ENCODE measurements at places on chromosomes 6 and 20.

- DNase-seq: no peak
These were observed 43.9 kb upstream of the QKI start for GRCh38 chr6:163370464-163371117.

- DNase-seq: no peak
These were observed 531.9 kb downstream of the QKI start for GRCh38 chr6:163946437-163946836.

DNA sequence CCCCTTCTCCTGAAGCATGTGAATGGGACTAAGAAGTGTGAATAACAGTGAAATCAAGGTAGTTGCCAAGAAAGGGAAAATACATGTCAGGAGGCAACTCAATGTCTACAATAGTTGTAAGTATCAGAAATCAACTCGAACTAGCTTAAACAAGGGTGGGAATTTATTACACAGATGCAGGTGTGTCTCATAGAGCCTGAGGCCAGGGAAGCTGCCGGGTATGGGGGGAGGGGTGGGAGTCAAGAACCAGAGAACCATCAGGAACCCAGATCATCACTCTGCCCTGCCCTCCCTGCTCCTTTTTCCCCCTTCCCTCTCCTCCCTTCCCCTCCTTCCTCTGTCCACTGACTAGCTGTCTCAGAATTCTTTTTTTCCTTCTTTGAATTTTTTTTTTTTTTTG lies 34.9 kb upstream of the BMP6 start:
- no peak for DNase-seq

DNA sequence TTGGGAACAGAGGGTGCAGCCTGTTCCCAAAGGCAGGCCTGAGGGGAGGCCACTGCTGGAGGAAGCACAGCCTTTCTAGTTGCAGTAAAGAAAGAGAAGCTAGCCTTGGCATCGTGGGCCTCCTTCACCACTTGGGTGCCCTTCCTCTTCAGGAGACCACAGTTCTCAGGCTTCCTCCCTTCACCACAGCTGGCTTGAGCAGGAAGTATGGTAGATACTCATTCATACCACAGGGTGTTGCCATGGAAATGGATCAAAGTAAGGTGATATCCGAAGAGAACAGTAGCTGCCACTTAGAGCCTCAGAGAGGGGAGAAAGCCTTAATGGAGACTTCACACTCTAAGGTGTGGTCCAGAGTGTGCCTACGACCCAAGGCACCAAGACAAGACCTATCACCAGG lies 120.4 kb upstream of the RIPOR2 start:
- DNase-seq: peak; percentile 85

DNA sequence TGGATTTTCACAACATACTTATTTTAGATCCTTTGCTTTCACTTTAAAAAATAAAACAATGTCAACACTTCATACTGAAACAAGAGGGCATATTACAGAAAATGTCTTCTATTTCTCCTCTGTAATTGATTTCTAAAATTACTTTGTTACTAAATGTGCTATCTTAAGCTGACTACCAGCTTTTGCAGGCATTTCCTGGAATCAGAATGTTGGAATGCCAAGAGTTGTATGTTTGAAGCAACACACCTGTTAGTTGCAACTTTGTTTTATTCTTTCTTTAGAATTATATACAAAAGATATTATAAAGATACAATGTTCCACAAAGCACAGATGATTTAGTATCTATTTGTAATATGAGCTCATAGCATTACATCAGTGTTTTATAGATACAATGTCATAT lies 62.5 kb upstream of the TMEM170B start:
- no peak for DNase-seq

- peak; percentile 65 for DNase-seq
These were observed 207.1 kb downstream of the ARID1B start for GRCh38 chr6:156984178-156984738.

- no peak for DNase-seq
These were observed 14.7 kb downstream of the GINM1 start for GRCh38 chr6:149580880-149581279.

DNA sequence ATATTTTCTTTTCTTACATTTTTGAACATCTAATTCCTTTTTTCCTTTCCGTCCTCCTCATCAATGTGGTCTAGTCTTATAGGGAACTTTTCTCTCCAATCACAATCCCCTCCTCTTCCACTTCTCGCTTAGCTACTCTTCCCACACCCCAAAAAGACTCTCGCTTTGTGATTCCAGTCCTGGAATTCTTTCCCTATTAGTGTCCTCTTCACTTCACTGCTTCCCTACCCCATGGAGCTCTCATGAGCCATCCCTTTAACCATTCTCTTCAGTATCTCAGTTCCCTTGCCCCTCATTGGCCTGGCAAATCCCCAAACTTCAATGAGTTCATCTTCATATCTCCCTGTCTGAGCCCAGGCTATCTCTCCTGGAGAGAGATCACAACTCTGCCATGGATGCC lies 55.3 kb upstream of the CEP85L start:
- no peak for DNase-seq

DNA sequence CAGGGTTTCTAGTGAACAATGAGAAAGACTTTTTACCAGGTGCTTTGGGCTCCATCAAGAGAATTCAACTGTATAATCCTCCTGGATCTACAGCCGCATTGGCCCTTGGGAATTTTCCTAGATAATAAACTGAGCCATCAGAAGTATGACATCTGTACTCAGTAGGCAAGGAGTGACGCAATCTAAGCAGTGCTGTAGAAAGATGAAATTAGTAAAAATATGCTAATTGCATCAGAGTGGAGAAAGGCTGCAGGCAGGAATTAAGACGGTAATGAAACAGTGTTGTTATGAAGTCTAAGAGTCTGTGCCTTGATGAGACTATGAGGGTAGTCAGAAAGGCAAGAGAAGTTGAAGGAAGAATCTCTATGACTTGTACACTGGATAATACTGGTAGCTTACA lies 507.9 kb upstream of the SOX4 start:
- DNase-seq: no peak

DNA sequence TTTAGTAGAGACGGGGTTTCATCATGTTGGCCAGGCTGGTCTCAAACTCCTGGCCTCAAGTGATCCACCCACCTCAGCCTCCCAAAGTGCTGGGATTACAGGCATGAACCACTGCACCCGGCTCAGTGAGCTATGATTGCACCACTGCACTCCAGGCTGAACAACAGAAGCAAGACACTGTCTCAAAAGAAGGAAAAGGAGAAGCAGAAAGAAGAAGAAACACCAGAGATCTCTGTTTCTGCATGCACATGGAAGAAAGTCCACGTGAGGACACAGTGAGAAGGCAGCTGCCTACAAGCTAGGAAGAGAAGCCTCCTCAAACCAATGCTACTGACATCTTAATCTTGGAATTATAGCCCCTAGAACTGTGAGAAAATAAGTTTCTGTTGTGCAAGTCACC lies 16.0 kb downstream of the ECT2L start:
- no peak for DNase-seq

DNA sequence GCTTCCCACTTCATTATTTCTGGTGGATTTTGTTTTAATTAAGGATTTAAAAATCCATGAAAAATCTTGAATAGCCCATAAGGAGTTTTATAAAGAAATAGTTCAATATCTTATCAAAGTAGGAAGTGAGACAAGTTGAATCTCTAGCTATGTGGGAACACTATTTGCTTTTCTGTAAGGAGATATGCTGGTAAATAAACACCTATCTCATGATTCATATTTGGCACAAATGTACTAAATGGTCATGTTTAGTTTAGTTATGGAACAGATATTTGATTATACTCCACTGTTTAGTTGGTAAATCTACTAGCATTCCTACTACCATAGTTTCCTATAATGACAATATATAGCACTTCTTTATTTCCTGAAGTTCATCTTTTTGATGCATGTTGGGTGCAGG lies 239.9 kb upstream of the CEP162 start:
- DNase-seq: no peak

- DNase-seq: no peak
These were observed 72.2 kb downstream of the PLCB4 start for GRCh38 chr20:9141070-9141469.

DNA sequence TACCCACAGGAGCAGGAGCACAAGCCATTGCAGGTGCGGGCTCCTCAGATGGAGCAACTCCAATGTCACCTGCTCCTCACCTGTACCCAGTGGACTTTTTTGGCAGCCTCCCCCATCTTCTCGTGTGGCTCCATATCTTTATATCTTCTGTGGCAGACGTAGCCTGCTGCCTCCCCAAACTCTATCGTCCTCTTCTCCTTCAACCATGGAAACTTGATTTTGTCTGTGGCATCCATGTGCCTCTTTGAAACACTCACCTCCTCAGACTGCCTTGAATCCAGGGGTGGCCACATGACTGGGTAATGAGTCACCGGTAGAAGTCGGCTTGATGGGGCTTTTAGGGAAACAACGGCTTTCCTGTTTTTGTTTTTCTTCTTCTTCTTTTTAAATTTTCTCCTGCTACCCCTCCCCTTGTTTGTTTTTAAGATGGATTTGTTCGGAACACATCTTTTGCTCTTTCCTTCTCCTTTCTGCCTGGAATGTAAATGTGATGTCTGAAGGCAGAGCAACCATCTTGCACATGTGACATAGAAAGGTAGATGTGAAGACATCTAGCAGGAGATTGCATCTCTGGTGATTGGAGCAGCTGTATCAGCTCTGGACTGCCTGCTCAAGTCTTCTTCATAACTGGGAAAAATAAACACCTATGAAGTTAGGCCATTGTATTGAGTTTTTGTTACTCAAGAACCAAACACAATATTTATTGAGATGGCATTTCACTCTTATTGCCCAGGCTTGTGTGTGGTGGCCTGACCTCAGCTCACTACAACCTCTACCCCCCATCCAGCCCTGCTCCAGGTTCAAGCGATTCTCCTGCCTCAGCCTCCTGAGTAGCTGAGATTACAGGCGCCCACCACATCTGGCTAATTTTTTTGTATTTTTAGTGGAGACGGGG lies 69.9 kb upstream of the DDR1 start:
- DNase-seq: peak; percentile 55

DNA sequence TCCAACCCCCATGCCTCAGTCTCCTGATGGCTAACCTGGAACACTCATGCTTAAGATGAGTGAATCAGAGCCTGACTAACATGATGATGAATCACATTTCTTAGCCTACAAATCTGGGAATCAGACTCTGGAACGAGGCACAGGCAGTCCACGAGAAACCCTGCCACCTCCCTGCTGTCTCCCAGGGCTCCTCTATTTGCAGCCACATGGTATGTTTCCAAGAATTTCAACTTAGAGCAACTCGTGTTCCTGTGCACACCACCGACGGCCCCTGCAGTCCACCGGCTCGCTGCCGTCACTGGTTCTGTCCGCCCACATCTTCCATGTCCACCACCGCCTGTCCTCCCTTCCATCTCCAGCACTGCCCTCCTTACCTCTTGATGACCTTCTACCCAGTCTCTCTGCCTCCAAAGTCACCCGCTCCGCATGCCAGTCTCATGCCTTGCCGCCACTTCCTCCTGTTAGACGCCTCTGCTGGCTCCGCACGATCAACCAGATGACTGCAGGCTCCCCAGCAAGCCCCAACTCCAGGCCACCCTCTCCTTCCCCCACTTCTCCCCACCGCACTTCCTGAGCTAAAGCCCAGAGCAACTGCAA lies 87.6 kb downstream of the AGPAT4 start:
- DNase-seq: no peak

DNA sequence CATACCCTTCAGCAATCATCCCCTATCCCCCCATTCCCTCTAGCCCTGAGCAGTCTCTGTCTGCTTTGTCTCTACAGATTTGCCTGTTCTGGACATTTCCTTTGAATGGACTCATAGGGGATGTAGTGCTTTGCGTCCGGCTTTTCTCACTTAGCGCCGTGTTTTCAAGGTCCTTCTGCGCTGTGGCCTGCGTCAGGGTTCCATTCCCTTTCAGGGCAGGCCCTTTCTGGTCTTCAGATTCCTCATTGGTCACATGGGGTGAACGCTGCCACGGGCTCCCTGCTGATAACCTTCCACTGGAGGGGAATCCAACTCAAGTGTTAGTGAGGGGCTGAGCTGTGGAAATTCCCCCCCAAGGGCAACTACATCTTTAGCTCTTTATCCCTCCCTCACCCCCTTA lies 36.4 kb upstream of the APCDD1L start:
- no peak for DNase-seq

DNA sequence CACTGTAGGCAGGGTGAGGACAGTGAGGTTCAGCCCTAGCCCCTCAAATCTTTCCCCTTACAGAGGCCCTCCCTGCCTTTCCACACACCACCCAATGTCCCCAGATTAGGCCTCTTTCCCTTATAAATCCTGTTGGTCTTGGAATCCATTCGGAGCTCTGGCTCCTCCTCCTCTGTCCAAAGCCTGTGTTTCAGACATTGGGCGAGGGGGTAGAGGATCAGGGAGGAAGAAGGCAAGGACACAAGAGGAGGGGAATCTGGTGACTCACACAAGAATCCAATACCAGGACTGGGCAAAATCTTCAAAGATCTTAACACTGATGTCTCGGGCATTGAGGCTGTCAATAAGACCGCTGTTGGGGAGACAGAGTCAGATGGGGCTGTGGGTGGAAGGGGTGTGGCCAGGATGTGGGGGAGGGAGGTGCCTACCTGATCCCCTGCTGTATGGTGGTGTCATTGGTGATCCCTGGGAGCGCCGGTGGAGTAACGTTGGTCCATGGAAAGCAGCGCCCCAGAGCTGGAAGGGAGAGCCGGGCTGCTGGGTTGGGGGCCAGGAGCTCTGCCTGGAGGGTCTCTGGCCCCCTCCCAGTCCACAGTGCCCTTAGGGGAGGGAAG lies 7.6 kb downstream of the SLC44A4 start:
- DNase-seq: no peak

DNA sequence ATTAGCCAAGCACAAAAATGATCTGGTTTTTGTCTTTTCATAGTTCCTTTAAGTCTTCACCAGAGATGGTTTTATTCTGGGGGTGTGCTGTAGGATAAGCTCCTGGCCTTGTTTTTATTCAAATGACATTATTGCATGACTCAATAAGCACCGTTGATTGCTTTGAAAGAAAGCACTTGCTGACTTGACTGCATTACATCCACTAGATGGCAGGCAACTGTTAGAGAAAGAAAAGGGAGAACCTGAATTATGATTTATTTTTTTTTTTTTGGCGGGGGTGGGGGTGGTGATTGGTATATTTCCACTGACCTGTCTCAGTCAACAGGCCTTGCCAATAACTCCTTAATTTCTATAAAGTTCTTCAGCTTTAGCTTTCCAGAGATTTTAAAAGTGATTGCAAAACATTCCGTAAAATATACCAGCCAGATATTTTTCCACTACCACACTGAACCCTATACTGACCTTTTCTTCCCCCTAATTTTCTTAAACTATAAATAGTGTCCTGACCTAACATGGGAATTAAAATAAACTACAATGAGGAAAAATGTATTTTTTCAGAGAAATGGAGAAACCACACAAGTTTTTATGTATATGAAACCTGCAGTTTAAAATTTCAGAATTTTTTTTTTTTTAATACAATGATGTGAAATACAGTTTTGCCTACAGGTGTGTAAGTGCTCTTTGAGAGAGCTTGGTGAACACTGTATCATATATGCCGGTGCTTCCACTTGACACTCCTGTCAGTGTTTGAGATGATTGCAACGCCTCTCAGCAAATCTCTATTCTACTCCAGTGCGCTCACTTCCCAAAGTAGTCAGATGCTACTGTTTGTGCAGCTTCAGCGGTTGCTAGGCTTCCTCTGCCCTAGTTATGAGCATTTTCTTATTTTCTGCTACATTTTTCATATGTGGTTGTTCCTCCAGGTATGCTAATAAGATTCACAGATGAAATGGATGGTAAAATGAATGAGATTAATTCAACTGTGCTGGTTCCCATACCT lies 274.3 kb downstream of the CD109 start:
- peak; percentile 27 for DNase-seq

GRCh38 chr20:23841693-23842092 lies 15.2 kb upstream of the CST2 start:
- no peak for DNase-seq

- DNase-seq: peak; percentile 32
These were observed 176.0 kb downstream of the MRPL14 start for GRCh38 chr6:43951063-43951755.

Data from GM12865 (cell line).